MM.1S (cell line): ENCODE measurements at places on chromosomes 6 and 20.

GRCh38 chr6:45710304-45710821, 305.3 kb downstream of the CLIC5 start:
- DNase-seq = peak; percentile 87

- DNase-seq = no peak
Measured at GRCh38 chr6:117494283-117494682, 11.8 kb downstream of the DCBLD1 start.

- no peak for DNase-seq
Measured at GRCh38 chr20:19973961-19974629, 43.1 kb upstream of the NAA20 start.

DNA sequence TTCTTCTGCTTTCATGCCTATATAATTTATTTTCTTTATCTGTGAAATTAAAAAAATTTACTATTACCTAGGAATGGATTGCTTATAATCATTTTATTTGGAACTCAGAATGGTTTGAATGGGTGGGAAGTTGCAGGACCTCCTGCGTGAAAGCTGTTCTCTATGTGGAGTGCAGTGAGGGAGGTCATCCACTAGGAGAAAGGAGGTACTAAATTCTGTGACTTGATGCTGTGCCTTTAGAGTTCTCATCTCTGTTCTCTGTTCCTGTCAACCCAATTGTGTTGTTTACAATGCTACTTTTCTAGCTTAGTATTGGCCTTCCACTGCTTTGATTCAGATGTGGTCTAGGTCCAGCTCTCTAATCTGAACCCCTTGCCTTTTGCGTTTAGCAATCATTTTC, 65.0 kb upstream of the HIVEP1 start:
- DNase-seq = no peak

DNA sequence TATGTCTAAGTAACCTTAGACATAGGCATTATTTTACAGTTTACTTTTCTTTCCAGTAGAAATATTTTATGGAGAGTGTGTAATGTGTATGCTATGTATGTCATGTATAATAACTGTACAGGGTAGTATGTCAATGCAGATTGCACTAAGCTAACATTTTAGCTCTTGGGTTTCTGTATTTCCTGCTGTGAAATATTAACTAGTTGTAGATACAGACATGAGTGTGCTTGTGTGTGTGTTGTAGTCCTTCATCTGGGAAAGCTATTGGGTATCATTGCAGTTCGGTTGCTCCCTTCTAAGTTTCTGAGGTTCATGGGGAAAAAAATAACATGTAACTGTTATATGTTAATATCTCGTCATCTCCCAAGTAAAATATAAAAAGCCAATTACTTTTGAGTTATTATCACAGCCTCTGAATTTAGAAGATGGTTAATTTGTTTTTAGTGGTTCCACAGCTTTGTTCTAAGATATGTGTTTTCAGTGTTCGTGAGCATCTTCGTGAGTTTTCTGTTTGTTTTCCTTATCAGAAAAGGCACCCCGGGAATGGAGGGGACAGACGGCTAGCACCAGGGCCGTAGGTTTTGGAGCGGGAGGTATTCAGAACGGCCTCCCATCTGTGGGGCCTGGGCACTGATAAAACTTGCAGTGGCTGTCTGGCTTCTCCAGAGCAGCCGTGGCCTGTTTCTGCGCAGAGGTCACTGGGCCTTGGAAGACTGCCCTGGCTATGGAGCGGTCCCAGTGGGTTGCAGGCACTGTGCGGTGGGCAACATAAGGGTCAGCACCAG, 215.0 kb downstream of the ARID1B start:
- no peak for DNase-seq

DNA sequence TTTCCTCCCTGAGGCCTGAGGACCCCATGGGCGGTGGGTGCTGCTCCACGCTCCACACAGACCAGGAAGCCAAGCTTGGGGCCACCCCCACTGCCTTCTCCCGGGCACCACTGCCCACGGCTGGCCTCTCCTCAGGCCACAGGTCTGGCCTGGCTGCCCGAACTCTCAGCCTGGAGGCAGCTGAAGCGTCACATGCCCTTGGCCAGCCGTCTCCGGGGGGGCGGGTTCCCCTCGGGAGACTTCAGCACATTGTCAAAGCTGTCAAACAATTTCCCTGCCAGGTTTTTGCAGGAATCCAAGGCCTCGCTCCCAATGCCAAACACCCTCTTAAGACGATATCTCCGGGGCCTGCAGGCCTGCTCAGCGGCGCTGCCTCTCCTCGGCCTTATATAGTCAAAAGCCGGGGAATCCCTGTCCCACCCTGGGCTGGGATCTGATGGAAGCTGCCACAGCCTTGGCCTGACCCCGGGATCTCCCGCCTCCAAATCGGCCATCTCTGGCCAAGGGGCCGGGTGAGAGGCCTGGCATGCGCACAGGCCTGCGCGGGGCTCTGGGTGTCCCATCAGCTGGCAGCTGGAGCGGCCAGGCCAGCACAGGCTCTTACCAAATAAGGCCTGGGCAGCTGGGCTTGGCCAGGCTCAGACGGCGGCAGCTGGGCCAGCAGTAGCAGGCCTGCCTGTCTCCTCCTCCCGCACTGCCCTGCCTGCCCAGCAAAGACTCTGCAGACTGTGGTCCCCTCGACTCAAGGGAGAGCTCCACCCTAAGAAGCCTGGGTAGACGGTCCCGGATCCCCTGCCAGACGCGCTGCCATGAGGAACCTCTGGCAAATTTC, 49.7 kb downstream of the RBM38 start:
- no peak for DNase-seq

DNA sequence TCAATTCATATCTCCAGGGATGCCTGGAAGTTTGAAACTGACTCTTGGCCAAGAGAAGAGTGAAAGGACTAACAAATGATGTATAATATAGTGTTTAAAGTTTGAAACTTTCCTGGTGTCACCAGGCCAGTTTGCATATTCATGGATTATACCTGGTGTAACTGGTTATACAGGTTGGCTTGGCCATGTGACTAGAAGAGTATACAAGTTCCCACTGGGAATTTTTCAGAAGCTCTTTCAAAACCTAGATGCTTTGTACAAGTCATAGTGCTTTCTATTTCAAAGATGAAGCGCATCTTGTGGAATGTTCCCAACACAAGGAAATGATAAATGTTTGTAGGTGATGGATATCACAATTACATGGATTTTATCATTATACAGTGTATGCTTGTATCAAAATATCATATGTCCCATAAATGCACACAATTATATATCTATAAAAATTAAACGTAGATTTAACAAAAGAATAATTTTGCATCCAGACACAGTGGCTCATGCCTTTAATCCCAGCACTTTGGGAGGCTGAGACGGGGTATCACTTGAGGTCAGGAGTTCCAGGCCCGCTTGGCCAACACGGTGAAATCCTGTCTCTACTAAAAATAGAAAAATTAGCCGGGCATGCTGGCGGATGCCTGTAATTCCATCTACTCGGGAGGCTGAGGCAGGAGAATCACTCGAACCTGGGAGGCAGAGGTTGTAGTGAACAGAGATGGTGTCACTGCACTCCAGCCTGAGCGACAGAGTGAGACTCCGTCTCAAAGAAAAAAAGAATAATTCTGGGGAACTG, 1420.2 kb downstream of the GRIK2 start:
- DNase-seq = no peak

DNA sequence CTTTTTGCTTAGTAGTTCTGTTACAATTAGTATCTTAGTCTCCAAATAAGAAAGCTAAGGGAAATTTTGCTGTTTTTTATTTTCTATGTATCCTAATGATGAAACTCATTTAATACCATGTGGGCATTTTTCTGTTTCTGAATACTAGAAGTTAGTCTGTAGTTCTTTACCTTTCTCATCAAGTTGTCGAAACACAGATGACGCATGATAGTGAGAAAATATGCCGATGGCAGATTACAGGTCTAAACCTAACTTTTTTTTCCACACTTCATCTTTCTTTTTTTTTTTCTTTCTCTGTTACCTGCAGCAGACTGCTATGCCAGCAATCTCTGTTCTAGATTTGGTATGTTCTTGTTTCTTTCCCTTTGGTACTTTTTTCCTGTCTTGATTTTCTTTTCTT, 43.3 kb upstream of the KIF25 start:
- no peak for DNase-seq

DNA sequence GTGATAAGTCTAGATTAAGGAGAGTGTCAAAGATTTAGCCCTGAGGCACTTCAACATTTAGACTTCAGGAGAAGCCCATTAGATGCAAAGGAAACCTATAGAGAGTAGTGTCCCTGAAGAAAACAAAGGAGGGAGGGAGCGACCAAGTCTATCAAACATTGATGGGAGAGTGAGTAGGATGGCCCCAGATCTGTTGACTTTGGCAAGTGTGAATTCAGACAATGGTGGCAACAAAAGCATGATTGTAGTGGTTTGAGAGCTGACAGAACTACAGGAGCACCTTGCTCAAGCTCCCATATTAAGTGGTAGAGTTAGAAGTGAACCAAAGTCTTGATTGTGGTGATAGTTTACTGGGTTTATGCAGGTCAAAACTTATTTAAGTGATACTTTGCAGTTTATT, 979 bp upstream of the ABCF1 start:
- DNase-seq = no peak

GRCh38 chr6:29702519-29703103, 20.6 kb upstream of the HLA-F start:
- DNase-seq = no peak

DNA sequence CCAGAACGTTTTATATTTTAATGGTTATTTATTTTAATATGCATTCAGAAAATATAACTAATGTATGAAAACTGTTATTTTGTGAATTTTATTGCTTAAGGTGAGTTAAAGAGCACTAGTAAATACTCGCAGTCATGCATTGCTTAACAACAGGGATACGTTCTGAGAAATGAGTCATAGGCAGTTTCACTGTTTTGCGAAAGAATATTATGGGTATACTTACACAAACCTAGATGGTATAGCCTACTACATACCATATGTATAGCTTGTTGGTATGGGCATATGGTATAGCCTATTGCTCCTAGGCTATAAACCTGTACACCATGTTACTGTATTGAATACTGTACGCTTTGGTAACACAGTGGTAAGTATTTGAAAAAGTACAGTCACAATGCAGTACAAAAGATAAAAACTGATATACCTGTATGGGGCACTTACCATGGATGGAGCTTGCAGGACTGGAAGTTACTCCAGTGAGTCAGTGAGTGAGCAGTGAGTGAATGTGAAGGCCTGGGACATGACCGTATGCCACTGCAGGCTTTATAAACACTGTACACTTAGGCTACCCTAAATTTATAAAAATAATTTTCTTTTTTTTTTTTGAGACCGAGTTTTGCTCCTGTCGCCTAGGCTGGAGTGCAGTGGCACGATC, 38.5 kb downstream of the ARFGEF2 start:
- no peak for DNase-seq

DNA sequence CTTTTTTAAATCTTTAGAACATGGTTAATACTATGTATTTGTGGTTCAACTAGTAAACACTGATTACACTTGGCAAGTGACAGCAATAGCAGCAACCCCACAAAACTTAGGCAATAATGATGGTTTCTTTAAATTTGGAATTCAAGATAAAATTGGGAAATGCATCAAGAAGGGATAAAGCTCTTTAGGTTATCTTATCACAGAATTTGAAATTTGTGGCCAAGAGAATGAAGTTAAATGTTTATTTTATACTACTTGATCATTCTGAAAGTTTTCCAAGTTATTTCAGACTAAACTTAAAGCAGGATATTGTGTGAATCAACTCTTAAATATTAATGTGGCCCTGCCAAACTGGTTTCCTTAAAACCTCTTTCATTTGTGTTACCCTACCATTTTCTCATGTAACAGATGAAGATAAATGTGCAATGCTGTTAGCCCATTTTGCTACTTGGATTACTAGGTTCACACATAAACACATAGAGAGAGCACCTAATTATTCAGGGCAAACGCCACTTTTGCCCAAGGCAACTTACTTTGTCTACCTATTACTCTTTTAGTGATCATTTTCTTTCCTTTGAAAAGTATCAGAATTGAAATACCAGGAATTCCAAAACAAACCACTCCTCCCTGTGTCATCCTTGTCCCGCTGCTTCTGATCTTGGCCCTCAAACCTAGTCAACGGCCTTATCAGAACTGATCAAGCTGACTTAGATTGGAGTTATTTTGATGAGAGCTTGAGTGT, 186.7 kb upstream of the TENT5A start:
- no peak for DNase-seq

DNA sequence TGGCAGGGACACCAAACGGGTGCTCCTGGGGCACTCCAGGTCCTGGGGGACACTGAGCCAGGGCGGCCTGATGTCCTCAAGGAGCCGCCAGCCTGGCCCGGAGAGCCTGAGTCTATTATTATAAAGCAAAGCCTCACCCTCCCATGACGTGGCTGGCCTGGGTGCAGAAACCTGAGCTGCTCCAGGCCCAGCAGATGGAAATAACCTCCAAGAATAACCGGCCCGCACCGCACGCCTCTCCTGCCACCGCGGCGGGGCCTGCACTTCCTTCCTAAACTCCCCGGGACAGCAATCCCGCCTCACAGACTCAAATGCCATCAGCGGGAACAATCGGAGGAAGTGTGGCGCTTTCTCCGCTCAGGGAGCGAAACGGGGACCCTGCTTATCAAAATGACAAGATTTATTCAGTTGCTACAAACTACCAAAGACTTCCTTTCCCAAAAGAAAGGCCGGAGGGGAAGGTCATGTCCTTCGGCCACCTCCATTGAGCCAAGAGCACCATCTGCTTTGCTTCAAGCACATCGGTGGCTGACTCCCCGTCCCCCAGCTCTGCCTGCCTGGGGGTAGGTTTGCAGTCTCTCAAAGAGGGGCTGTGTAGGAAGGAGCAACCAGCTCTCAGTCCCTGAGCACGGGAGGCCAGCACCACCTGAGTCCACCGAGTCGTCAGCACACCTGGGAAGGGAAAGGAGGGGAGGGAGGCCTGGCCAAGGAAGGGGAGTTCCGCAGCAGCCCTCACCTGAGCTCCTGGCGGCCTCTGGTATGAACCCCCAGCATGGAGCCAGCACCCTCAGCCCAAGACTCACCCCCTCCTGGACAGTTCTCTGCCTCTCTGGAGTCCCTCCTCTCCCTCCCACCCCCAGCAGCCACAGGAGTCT, 78.6 kb upstream of the QKI start:
- no peak for DNase-seq

- DNase-seq = no peak
Measured at GRCh38 chr6:110067837-110068591, 89.9 kb downstream of the GPR6 start.

DNA sequence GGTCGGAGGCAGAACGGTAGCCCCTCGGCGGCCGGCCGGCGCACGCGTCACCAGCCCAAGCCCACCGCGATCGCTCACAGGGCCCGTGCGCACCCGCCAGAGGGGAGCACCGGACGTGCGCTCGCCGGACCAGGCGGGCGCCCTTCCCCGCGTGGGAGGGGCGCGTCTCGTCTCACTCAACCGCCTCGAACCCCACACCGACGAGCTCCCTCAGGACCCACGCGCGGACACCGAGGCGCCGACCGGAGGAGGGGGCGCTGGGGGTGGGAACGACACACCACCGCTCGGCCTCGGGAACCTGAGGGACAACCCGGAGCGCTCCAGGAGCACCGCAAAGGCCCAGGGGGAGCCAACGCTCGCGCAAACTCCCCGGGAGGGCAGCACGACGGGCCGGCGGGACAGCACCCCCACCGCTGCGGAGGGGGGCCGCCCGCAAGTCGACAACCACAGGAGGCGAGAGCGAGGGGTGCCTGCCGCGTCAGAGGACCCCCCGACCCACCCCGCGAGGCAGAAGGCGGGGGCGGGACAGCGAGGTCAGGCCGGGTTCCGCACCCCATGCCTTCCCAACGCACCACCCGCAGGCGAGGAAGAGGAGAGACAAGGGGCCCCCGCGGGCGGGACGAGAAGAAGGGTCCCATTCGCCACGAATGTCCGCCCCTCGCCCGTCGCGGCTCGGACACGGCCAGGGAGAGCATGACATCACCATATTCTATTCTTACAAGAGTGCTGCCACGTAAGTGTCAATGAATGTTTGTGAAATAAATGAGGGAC, 512.7 kb upstream of the ZNF337 start:
- no peak for DNase-seq

GRCh38 chr6:38571721-38572120, 68.0 kb downstream of the BTBD9 start:
- DNase-seq = no peak
